Fibroblast of skin of left biceps (primary cell): ENCODE measurements at places on chromosomes 13 and 19.
A peak's percentile ranks its signal among the peaks of the same experiment; 100 is the strongest.

DNA sequence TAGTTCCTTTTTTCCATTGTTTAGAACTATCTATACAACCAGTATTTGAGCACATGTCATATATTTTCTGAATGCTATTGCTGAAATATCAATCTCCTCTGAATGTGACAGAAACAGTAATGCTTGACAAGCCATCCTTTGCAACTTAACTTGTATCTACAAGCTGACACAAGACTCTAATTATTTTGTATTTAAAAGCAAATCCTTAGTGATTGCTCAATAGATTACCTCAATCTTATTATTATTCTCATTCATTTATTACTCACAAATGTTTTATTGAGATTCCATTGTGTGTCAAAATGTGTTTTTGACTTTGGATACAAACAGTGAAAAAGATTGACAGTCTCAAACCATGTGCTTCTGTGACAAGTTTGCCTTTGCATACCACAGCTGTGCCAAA lies 787.8 kb upstream of the PRR20A start:
- no peak for DNase-seq

- no peak for DNase-seq
These were observed 1494.7 kb downstream of the UQCRFS1 start for GRCh38 chr19:27718234-27718633.

DNA sequence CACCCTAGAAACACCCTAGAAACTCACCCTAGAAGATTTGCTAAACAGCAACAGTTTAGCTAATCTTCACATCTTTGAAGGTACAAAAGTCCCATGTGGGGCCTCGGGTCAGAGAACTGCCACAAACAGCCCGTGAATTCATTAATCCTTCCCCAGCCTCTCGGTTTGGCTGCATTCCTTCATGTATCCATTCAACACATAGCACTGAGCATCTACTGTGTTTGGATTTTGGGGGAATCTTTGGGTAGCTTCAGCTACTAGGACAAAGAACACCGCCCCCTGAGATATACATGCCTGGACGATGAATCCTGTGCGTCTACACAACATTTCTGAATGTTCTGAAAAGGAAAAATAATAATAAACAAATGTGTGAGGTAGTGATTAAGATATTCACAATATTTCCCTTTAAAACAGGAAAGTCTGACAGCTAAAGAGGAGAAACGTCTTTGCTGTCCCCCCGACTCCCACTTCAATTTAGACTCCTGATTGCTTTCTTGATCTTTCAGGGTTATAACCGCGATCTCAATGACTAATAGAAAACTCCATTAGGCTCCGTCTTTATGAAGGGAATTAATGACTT lies 63.5 kb downstream of the ALOX5AP start:
- no peak for DNase-seq

DNA sequence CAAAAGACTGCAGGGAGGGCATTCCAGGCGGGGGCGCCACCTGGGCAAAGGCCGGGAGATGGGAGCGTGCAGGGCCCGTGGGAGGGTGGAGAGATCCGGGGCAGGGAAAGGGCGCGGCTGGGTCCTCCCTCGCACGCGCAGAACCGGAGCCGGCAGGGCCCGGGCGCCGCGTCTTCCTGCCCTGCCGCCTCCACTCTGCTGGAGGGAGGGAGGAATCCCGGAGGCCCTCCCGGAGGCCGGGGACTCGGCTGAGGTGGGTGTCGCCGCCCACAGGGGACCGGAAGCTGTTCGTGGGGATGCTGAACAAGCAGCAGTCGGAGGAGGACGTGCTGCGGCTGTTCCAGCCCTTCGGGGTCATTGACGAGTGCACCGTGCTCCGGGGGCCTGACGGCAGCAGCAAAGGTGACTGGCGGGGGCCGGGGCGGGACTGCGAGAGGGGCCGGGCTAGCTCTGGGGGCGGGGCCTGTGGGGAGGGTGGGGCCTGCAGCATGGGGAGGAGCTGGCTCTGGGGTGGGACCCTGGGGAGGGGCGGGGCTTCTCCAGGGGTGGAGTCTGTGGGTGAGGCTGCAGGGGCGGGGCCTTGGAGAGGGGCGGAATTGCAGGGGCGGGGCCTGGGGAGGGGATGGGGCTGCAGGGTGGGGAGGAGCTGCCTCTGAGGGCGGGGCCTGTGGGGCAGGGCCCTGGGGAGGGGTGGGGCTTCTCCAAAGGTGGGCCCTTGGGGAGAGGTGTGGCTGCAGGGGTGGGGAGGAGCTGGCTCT lies 51.3 kb downstream of the CELF5 start:
- peak; percentile 31 for DNase-seq

DNA sequence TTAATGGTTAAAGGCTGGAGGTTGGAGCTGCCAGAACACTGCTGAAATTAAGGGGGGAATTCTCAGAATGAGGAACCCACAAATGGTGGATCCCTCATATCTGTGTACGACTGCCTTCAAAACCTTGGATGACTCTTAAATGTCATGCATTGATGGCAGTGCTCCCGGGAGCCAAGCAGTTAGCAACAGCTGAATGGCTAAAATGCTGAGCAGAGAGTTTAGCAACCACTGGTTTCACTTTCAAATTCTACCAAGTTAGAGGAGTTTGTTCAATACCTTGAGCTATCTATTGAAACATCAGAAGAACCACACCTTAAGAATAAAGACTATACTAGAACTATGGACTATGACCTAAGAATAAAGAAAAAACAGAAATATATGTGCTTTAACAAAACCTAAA lies 41.4 kb downstream of the UQCRFS1 start:
- no peak for DNase-seq

GRCh38 chr13:109408591-109409382 lies 377.6 kb downstream of the IRS2 start:
- DNase-seq = no peak

GRCh38 chr19:39156326-39157230 lies 31.0 kb downstream of the PAK4 start:
- no peak for DNase-seq

DNA sequence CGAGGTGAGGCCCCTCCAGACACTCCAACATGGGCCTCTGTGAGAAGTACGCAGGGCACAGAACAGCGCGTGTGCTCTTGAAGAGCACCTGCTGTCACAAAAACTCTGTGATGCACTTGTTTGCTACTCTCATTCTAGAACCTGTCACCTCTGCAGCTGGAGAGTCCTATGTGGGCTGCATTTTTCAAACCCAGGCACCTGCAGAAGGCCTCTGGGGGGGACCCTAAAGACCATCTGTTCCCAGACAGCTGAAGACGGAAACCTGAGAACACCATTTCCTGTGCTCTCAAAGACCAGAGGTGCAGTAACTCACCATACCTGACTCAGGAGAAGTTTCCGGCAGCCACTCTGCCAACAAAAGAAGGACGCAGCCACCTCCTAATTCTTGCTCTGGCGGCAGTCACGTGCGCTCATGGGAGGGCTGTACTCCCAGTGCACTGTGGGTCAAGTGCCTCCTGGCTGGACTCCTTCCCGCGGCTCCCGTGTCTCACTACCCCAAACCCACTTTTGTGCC lies 28.1 kb downstream of the RANBP3 start:
- no peak for DNase-seq

- DNase-seq = no peak
These were observed 15.8 kb downstream of the ARRDC2 start for GRCh38 chr19:18023622-18024251.

GRCh38 chr13:71852736-71853135 lies 14.3 kb downstream of the DACH1 start:
- DNase-seq = no peak

DNA sequence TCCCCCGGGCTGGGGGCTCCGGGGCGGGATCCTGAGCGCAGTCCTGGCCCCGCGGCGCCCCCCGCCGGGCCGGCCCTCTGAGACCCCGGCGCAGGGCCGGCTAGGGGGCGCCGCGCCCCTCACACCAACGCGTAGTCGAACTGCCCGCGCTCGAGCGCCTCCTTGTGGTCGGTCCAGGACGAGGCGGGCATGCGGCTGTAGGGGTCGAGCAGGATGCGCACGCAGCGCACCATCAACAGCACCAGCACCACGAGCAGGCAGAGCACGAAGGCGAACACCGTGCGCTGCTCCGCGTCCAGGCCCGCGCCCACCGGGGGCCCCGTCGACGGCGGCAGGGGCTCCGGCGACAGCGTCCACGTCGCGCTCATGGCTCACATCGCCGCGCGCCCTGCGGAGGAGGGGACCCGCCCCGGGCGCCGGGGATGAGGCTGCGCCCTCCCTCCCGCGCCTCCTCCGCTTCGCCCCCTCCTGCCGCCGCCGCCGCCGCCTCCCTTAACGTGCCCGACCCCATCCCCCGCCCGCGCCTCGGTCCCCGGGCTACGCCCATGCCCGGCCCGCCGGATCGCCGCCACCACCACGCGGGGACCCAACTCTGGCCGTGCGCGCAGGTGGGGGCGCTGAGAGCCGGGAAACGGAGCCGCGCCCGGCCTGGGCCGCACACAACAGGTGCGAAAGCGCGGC lies 624 bp downstream of the CTXN1 start:
- DNase-seq = no peak

- no peak for DNase-seq
These were observed 652 bp downstream of the CHERP start for GRCh38 chr19:16541526-16542044.

DNA sequence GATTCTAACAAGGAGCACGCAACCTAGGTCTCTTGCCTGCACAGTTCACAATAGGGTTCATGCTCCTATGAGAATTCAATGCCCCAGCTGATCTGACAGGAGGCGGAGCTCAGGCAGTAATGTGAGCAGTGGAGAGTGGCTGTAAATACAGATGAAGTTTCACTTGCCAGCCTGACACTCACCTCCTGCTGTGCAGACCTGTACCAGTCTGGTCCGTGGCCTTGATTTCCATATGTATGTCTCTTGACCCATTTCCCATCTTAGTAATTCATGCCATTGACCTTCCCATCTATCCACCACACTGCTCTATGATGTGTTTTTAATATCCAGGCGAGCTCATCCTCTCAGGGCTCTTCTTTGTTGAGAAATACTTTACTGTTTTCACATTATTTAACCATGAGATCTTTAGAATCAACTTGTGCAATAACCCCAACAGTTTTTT lies 95.2 kb downstream of the LRCH1 start:
- no peak for DNase-seq

- DNase-seq = no peak
These were observed 90.2 kb downstream of the DHRS12 start for GRCh38 chr13:51713807-51714206.

- DNase-seq = no peak
These were observed 140.7 kb downstream of the PCCA start for GRCh38 chr13:100229603-100230002.

DNA sequence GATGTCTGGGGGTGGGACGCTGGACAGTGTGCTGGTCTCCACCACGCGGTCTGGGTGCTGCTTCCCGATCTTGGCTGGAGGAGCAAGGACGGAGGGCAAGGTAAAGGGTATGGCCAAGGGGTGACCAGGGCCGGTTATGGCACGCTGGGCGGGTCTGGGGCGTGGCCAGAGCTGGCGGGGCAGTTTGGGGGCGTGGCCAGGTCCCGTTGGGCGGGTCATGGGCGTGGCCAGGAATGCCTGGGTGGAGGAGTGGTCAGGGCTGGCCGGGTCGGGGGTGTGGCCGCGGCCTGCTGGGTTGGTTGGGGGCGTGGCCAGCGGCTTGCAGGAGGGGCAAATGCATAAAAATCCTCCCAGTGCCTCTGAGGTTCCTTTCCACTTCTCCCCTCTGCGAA lies 19.2 kb downstream of the GPX4 start:
- DNase-seq = no peak

DNA sequence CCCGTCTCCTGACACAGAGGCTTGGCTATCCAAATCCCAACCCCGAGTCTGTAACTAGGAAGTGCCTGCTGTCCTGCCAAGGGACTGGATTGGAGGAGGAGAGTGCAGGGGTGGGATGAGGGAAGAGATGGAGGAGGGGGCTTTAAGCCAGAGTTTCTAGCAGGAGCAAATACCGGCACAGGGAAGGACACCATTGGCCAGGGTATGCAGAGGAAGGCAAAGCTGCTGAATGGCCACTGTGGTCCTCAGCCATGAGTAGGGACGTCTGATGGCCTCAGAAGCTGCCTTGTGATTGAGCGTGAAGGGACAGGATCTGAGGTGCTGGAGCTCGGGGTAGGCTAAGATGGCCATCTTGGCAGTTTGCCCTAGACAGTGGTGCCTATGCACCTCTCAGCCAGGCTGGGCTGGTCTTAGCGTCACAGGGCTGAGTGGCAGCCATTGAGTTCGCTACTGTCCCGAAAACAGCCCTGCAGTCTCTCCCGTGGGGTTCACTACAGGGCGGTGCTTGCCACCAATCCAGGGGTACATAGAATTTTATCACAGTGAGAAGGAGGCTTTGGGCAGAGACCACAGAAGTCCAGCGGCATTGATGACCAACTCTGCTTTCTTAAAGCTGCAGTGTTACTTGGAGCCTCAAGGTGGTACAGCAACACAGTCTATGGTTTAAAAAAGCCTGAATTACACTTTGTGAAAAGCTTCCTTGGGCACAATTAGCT lies 61.8 kb downstream of the AKAP11 start:
- no peak for DNase-seq

- DNase-seq = no peak
These were observed 1.2 kb downstream of the EPS15L1 start for GRCh38 chr19:16470541-16470910.

DNA sequence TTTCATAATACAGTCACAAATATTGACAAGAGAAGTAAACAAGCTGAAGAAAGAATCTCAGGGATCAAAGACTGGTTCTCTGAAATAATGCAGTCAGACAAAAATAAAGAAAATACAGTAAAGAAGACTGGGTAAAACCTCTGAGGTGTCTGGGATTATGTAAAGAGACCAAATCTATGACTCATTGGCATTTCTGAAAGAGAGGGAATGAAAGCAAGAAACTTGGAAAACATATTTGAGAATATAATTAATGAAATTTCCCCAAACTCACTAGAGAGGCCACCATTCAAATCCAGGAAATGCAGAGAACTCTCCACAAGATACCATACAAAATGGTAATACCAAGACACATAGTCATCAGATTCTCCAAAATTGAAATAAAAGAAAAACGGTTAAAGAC lies 53.0 kb upstream of the GPC6 start:
- DNase-seq = no peak

- peak; percentile 29 for DNase-seq
These were observed 581.8 kb upstream of the SLITRK5 start for GRCh38 chr13:87089391-87089790.

DNA sequence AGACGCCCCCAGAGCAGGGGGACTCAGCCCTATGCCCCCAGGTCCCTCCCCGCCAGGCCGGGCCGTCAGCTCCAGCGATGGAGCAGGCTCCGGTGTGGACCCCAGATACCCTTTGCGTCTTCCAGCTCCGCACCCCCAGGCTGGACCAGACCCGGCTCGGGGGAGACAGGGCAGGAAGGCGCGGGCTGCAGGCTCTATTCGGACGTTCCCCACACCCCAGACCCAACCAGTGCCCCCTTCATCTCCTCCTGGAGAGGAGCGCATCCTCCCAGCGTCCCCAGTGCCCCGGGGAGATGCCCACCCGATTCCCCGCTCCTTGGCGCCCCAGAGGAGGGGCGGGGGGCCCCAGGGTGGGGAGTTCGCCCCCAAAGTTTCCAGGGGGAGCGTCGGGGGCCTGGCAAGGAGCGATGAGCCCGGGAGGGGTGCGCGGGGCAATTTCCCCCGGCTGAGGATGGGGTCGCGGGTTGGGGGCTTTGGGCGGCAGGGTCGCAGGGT lies 389 bp downstream of the LINGO3 start:
- DNase-seq = no peak

GRCh38 chr13:97953376-97953970 lies at the start of gene IPO5:
TSS of gene IPO5 (plus strand) at chr13:97953675. CDS start at chr13:97976697, 23,022 bp downstream.
- DNase-seq = no peak
